ENCODE measurements at places on chromosomes 5 and 9.

- no peak for DNase-seq
Measured at GRCh38 chr9:106583751-106584150, 279.2 kb upstream of the ZNF462 start.

- DNase-seq, result peak; percentile 82
Measured at GRCh38 chr9:16871336-16872151, 1.1 kb upstream of the BNC2 start.

DNA sequence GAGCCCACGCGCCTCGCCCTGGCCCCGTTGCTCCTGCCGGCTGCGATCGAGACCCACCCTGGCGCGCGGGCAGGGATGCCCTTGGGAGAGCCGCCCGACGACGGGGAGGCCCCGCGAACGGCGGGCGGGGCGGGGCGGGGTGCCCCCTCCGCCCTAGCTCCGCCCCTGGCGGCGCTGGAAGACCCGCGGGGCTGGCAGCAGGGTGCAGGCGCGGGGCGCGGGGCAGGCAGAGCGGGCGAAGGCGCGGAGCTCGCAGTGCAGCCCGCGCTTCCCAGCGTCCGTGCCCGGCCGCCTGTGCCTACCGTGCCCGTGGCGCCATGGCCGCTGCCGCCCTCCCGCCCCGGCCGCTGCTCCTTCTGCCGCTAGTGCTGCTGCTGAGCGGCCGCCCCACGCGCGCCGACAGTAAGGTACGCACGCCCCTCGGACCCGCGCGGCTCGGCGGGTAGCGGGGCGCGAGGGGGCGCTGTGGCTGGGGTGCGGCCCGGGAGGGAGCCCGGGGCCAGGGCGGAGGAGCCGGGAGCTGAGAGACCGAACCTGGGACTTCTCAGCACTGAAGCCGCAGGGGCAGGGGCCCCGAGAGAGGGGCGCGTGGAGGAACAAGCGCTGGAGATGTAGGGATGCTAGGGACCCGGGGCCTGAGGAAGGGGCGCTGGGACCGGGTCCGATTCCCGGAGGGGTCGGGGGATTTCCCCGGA, at the start of gene OLFML2A:
OLFML2A (plus strand) TSS at position 180 of the 695 bp plus-strand sequence; CDS start at position 318, 138 bp downstream.
- peak; percentile 45 for DNase-seq

GRCh38 chr5:141878186-141878710, at the start of gene PCDH1:
PCDH1 (minus strand) TSS chr5:141878410; CDS start chr5:141878262, 148 bp downstream.
- peak; percentile 67 for DNase-seq

- no peak for DNase-seq
Measured at GRCh38 chr5:98470747-98471146, 302.7 kb upstream of the RGMB start.

DNA sequence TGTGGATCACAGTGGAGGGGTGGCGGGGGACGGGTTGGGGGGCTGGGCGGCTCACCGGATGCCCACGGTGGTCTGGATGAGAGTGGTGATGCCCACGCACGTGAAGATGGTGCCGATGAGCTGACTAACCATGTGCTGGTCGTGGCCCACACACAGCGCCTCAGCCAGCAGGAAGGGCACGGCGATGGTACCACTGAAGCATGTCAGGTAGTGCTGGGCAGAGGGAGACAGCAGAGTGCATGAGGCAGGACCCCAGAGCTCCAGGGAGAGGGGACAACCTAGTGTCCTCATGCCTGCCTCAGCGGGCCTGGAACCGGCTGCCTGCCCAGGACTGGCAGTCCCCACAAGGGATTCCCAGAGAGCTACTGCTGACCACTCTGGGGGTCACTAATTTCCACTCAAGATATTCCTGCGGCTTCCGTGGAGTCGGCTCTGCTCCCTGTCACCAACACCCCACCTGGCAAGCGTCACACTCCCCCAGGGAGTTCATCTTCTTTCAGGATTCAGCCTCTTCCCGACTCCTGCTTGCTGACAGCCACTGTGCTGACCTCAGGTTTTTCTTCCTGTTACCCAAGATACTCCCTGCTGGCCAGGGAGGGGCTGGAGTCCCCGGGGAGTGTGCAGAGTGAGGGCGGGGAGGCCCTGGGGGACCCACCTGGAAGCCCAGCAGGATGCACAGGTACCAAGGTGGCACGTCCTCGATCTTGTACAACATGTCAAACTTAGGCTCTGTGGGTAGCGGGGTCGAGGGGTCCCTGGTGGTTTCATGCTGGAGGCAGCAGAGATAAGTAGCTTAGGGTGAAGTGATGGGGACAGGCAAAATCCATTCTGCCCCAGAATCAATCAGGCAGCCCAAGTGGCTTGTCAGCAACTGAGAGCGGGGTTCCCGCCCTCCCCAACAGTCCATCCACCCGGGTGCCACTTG, 998 bp downstream of the SLC23A1 start:
- no peak for DNase-seq

DNA sequence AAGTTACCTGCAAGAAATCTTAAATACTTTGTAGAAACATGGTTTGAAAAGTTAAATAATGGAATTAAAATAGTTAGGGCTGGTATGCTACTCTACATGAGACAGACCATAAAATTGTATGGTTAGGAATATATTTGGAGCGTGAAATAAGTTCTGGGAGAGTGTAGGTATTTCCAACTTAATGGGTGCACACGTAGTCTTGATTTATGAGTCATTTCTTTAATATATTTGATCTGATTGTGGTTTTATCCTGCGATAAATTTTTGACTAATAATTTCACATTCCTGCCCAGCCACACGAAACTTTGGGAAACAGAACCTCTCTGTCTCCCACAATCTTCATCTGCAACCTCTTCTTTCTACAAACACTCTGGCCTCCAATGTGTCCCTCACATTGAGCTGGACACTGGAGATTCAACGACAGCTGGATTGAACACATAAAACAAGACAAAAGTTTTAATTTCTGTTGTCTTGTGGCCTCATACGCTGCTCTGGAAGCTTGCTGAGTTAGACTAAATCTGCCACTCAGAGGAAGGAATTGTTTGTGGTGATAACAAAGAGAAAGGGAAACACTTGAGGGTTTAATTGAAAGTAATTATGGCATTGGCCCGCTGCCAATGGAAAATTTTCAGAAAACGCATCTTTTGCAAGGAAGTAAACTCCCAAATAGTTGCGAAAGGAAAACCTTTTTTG, 201.8 kb upstream of the ZNF608 start:
- no peak for DNase-seq

DNA sequence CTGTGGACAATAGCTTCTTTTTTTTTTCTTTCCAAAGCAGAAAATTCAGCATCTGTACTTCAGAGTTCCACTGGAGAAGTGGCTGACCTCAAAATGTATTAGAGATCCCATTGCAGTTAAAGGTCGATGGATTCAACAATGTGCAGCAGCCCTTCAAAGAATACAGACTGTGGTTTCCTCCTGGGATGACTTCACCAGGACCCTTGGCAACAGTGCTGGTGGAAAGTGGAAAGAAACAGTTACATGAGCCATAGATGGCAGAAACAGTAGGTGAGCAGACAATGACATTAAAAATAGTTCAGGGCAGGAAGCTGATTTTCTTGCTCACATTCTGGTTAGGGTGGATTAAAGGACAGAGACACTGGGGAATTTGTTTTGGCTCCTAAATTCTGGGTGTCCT, 62.4 kb downstream of the SLC28A3 start:
- no peak for DNase-seq

All from AG08396 (cell line).